M059J (cell line): ENCODE measurements at places on chromosomes 6 and 20. TPM values are rescaled to one million over a fixed set of nuclear protein-coding genes. Genes with fewer than 3 reads are reported as not detected.

- DNase-seq = peak; percentile 66
These were observed 144.5 kb downstream of the CEBPB start for GRCh38 chr20:50335105-50335504.

GRCh38 chr6:149084808-149085556, 232.5 kb upstream of the TAB2 start:
- no peak for DNase-seq

- DNase-seq = peak; percentile 68
These were observed 76.4 kb downstream of the EYA2 start for GRCh38 chr20:46970937-46971630.

Gene VGLL2
- not detected in 2 replicates for total RNA-seq
